ENCODE measurements at places on chromosomes 16 and 17.
A peak's percentile ranks its signal among the peaks of the same experiment; 100 is the strongest.

DNA sequence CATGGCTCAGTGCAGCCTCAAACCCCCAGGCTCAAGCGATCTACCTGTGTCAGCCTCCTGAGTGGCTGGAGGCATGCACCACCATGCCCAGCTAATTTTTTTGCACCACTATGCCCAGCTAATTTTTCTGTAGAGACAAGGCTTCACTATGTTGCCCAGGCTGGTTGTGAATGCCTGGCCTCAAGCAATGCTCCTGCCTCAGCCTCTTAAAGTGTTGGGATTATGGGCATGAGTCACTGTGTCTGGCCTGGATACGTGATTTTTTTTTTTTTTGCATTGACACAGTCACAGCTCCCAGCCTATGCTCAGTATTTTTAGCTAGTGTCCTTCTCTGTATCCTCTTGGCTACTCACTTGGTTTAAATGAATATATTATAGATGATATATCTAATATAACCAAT is 377.0 kb upstream of the TNRC6C start:
- DNase-seq, result no peak

DNA sequence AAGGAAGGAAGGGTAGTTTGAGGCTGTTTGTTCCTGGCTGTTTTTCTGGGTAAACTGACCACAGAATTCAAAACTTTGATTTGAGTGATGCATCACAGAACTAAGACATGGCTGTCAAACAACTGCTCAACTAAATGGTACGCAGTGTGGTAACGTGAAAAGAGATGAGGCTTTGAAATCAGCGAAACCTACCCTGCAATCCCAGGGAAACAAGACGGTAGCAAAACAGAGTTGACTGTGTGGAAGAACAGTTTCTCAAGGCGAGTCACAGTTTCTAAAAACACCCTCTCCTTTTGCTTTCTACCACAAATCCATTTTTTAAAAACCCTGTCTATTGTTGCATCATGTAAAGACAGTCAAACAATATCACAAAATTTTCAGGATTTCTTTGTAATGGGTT is 156.0 kb upstream of the MAF start:
- no peak for DNase-seq

DNA sequence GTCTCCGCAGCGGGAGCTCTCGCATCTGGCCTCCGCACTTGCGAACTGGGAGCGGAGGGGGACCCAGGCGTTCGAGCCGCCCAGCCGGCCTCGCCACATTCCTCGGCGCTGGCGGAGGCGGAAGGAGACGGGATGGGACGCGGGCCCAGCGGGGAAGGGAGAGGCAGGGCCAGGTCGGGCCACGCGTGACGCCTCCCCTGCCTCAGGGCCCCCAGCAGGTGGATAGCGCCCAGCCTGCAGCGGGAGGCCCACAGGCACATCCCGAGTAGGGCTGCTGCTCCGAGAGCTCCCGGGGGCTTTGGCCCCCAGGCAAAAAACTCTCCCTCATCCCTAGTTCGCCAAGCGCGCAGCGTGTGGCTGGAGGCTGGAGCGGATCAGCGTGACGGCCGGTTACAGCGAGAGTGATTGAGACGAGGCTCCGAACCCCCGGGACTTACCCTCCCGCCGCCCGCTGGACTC is 800 bp downstream of the PLEKHH3 start:
- DNase-seq, result no peak

GRCh38 chr16:12688951-12689850 is 114.5 kb downstream of the CPPED1 start:
- no peak for DNase-seq

DNA sequence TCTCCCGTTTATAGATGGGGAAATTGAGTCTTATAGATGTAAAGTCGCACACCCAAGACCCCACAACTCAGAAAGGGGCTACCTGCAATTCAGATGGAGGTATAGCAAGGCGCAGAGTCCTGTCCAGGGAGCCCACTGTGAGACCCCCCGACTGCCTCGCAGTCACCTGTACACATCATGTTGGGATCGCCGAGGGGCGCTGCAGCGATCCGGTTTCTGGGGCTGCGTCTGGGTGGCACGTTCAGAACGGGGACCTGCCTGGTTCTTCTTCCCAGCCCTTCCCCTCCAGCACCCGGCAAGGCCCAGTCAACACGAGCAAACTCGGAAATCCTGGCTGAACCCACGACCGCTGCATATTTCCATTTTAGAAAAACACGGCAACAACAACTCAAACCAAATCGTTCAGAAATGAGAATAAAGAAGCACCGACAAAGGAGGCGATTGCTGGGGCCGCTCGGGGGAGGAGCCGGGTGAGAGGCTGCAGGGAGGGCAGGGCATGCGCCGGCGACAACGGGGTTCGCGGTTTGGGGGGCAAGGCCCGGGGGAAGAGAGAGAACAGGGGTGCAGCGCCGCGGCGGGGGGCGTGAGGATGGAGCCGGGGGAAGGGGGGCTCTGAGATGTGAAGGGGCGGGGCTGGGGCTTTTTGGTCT is 643 bp downstream of the HSDL1 start:
- DNase-seq, result peak; percentile 40

- no peak for DNase-seq
Measured at GRCh38 chr17:81995463-81996231, 18.2 kb downstream of the ASPSCR1 start.

DNA sequence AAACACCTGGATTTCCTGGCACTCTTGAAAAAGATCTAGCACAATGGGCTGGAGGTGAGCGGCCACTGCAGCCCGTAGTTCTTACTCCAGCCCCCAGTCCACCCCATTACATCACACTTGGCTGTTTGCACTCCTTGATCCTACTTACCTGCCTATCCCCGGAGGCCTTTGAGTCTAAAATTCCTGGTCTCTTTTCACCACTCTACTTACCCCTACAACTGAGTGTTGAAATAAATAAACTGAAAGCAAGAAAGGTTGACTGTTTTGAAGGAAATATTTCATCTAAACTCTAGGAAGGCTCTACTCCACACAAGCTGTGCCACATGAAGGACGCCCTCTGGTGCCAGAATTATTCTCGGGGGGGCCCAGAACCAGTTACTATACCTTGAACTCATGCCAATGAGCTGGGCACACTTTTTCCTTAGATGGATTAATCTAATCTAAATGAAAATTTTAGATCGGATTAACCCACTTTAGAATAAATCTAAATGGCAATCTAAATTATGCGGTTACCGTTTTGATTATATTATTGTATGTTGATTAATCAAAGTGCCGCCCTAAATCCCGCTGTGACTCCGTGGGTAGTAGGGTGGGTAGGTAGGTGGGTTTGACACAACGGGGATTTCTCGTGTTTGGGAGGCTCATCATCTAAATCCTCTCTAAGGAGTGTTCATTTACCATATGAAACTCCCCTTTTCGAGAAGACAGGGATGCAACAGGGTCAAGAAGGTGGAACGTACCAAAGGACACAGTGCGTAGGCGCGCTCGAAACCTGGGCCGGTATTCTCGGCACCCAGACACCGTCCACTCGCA is 651 bp upstream of the EIF1 start:
- no peak for DNase-seq

Data from stimulated activated CD4-positive, alpha-beta T cell treated with anti-CD3 and anti-CD28 coated beads, TNF-alpha, amount 100 ng/mL, for 48 hours (primary cell).